ENCODE measurements at places on chromosomes 1 and 21.
A peak's percentile ranks its signal among the peaks of the same experiment; 100 is the strongest.

GRCh38 chr1:64082459-64082858 is 121.0 kb upstream of the UBE2U start:
- no peak for DNase-seq

- DNase-seq: no peak
Observed at GRCh38 chr1:246283771-246284410, 223.2 kb downstream of the SMYD3 start.

DNA sequence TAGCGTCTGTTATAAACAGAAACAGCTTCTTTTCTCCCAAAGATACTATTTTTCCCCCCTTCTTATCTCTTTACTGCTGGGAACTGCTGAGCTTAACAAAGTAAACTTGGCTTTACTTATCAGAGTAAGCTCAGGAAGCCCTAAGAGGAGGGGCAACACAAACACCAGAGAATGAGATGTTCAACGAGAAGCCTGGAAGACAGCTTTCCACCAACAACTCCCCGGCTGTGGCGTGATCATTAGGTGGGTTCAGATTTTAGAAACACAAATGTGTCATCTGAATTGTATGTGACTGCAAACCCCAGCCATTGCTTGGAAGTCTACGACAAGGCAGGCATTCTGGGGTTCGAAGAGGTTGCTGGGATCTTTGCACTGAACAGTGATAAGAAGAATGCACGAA is 181.2 kb upstream of the ESRRG start:
- no peak for DNase-seq

DNA sequence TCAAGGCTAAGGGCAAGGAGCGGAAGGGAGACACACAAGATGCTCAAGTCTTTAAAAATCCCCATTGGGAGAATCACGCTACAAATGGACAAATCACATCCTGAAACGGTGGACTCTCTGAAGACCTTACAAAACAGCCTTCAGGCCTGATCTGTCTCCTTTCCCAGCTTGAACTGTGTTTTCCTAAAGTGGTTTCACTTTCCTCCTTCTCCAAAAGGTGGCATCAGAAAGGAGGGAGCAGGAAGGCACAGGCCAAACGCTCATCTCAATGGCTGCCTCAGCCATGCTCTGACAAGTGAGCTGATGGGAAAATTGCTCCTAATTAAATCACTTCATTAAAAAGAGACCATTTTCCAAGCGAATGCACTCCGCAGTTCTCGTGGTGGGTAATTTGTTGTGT is 47.7 kb downstream of the UTP25 start:
- DNase-seq: peak; percentile 86

DNA sequence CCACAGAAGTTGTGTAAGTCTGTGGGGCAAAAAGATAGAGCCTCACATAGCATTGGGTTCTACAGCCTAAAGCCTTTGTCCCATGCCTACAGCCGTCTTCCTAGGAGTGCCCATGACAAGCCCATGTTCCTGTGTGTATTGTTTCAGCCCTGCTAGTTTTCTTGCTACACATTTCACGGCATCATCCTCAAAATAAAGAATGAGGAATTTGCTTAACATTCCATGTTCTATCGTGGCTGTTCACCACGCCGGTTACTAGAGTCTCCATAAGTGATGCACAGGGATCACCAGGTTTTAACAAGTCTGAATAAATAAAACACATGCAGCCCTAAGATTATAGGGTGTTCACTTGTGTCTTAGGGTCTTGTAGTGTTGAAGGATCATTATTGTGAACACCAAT is 87.4 kb upstream of the NGF start:
- no peak for DNase-seq

Measured in NCI-H1436 treated with DMSO at 0.1 percent for 48 hours (cell line).